ENCODE measurements at places on chromosomes 5 and 9.

- no peak for DNase-seq
Observed at GRCh38 chr9:3471883-3472282, 53.9 kb downstream of the RFX3 start.

DNA sequence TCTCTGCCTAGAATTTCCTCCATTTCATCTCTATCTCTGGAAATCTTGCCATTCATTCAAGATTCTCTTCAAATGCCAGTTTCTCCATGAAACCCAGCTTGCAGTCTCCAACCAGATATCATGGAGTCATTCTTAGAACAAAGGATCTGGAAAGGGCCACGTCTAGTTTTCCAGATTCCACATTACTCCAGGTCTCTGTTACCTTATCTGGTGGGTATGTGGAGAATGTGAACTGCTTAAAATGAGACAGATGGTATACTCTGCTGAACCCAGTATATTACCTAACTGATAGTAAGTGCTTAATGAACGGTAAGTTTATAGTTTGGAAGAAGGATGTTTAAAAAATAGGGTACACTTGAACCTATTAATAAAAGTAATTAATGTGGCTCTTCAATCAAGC lies 52.3 kb upstream of the ZSWIM6 start:
- DNase-seq = no peak

- DNase-seq = no peak
Observed at GRCh38 chr5:180253036-180253824, 38.7 kb downstream of the MAPK9 start.

- DNase-seq = no peak
Observed at GRCh38 chr5:107486489-107486888, 184.2 kb downstream of the EFNA5 start.

- no peak for DNase-seq
Observed at GRCh38 chr9:129773262-129774048, 20.6 kb upstream of the PTGES start.

DNA sequence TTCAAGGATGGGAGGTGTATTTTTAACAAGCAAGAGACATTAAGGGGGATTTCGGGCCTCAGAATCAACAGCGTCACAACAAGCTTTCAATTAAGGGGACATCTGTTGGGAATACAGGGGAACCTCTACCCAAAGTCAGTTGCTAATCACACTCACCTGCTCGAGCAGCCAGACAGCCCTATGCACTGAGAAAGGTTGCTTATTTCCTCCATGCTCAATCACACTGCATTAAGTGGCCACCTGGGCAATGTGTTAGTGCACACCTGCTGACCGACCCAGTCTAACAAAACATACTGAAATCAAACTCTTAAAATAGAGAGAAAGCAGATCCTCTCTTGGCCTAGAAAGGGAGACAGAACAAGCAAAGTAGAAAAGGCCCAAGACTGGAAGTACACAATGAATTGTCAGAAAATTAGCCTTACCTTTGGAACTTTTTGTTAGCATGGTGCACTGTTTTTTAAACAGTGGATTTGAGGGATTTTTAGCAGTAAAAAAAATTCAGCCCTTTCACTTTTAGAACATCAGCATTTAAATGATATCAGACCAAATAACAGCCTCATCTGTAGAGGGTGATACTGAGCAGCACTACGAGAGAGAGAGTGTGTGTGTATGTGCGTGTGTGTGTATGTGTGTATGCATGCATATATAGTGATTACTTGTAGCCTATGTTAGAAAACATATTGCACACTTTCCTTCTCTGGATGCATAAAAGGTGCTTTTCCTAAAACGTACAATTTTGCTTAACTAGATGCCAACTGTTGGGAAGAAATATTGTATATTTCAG lies 1118.6 kb upstream of the DMAC1 start:
- DNase-seq = no peak

- no peak for DNase-seq
Observed at GRCh38 chr5:59842999-59843398, 50.5 kb downstream of the PDE4D start.

DNA sequence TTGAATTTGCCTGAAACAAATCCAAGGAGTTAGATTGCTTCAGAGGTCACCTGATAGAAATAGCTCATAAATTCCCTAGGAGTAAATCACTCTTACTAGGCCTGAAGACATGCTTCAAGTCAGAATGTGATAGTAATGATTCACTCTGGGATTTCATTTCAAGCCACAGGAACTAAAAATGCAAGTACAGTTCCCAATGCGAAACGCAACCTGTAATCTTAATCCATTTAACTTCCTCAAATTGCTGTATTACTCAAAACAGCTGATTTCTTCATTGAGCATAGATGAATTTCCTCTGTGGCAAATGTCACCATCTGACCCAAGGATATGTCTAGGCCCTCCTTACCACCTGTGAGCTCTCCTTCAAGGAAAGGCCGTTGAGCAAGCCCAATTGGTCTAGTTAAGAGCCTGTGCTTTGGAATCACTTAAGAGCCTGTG lies 32.1 kb upstream of the IL6ST start:
- DNase-seq = no peak

- DNase-seq = no peak
Observed at GRCh38 chr5:95172659-95173058, 112.2 kb downstream of the MCTP1 start.

DNA sequence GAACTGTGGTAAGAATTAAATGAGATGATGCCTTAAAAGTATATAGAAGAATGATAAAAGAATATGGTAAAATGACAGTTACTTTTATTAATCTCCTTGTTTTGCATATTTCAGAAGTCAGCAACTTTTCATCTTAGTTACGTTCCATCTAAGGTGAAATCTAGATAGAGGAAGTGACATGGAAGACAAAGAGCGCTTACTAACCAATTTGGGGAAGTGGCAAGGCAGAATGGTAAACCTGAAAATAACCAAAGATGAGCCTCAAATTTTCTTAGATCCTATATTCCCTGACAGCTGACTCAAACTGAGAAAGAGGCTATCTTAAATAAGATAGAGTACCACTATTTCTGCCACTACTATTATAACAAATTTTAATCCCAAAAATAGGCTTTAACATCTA lies 52.5 kb downstream of the FGF10 start:
- DNase-seq = no peak

DNA sequence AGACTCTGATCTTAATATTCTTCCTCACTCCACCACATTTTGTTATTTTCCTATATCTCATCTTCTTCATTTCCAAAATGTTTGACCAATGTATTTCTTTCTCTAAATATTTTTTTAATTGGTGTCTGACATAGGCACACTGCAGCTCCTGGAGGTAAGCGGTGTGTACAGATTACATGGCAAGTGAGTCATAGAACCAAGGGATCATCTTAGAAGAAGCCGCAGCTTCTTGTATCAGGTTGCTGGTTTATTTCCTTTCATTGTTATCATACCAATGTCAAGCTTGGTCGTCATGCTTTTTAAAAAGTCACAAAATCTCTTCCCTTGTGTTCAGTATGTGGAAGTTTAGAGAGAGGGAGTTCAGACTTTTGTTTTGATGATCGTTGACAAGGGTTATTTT lies 526.1 kb upstream of the CDH18 start:
- no peak for DNase-seq

DNA sequence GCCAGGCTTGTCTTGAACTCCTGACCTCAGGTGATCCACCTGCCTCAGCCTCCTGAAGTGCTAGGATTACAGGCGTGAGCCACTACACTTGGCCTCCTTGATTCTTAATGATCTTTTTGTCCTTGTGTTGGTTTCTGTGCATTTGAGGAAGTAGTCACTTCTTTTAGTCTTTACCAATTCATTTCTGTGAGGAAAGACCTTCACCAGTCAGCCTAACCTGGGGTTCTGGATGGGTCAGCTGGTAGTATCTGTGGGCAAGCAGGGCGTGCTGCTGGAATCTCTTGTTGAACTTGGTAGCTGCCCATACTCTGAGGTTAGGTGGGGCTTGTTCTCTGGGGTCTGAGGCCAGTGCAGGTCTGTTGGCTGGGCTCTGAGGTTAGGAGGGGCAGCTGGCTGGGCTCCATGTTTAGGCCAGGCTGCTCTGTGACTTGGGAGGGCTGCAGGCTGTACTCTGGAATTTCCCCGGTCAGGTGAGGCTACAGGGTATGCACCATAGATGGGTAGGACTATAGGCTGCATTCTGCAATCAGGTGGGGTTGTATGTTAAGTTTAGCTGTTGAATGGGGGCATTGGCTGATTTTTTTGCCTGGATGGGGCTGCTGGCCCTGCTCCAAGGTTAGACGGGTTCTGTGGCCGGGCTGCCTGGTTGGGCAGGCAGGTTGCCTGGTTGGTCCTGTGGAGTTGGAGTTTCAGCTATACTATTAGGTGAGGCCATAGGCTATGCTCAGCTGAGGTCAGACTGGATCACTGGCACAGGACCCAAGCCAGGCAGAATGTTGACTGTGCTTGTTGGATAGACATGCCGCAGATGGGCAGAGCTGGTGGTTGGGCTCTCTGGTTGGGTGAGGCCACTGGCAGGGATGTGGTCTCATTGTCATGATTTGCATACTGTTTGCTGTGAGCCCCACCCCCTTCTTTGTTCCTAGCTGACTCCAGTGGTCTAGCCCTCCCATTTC lies 19.2 kb downstream of the UBAP1 start:
- no peak for DNase-seq

DNA sequence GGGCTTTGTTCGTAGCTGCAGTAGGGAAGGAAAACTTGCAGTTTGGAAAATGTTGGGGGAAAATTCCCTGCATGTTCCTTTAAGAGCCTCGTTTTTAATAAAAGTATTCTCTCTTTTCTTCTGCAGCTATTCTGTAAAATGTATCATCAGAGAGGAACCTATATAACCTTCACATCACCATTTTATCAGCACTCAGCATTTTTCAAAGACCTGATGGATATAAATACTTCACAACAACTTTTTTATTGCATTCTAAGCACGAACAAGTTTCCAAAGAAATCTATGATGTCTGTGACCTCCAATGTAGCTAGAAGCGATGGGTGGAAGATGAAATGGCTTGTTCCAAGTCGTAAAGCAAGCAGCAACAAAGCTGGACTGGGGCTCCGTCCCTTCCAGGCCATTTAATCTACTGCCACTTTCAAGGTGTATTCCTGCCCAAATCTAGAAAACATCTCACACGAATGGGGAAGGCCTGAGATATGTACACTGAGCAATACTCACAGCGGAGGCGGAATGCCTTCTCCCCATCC lies 84.0 kb downstream of the NSUN2 start:
- DNase-seq = peak; percentile 4

GRCh38 chr9:119662329-119662728 lies 293.1 kb upstream of the BRINP1 start:
- DNase-seq = no peak

- DNase-seq = no peak
Observed at GRCh38 chr5:107393851-107394250, 276.9 kb downstream of the EFNA5 start.

DNA sequence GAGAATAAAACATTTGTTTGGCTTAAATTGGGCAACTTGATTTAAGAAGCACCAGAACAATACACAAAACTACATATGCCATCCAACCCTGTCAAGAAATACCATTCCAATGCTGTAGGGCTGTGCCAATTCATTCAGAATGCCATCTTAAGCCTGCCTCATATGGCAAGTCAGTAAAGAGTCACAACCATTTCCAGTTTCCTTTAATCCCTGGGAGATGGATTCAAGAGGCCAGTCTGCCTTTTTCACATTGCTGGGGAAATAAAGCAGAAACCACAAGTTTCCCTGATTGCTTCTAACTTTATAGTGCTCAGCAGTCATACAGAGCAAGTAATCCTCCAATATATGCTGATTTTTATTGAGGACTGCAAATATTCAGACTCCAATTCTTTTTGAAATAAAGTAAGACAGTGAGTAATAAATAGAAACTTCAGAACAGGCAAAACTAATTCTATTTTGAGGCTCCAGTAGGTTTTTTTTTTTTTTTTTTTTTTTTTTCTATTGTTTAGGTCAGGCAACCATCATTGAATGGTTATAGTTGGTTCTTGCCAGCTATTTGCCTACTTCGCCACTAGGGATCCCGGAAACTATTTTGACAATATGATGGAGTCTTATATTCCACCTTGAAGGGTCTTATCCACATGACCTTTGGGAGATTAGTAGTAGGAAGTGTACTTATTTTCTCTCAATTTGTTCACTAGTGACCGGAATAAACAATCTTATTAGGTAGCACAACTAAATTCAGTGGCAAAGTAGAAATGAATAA lies 400.9 kb upstream of the MEF2C start:
- no peak for DNase-seq

DNA sequence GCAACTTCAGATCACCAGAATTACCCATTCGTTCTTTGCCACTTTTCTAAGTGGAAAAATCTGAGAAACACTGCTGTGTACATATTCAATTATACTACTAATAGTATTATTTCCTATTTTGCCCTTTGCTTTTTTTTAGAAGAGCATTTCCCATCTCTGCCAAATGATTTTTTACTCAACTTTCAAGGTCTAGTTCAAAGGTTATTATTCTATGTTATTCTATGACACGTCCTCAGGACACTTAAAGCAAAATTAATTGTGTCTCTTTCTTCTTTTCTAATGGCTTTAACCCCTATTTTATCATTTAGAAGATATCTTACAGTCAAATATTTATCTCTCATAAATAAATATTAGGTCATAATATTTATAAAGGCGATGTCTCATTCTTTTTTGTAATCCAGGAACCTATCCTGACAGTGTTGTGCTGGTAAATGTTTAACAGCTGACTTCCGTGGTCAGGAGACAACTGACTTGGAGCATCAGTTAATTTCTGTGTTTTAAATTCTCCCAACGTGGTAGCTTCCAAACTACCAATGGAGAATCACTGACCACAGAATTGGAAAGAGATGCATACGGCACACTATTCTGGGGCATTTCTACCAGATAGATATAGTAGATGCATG lies 375.2 kb downstream of the ARRDC3 start:
- no peak for DNase-seq

DNA sequence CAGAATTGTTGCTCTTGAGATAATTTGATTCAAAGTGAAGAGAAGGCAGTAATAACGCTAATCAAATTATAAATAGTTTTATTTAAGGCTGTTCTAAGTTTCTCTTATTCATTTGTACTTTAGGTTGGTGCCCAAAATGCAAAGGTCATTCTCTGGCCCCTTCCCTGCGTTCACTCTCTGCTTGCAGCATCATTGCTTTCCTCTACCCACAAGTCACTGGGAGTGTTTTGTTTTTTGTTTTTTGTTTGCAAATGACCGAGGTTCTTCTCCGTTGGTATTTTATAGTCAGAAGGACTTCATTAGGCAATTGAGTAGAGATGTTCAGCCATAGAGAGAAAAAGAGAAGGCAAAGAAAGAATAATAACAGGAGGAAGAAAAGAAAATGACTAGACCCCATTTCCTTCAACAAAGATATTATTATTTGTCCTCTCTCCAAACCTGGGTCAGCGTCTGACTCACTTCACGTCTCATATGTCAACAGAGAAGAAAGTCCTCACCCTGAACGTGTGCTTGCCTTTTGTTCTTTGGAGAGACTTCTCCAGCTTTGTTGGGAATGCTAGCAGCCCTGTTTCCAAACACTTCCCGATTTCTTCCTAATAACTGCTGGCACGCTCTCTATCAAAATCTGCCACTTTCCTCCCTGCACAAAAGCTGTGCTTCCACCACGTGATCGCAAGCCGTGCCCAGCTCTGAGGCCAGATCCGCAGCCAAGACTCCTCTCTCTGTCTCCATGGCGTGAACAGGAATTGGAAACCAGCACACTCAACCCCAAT lies 119.8 kb downstream of the EBF1 start:
- no peak for DNase-seq

DNA sequence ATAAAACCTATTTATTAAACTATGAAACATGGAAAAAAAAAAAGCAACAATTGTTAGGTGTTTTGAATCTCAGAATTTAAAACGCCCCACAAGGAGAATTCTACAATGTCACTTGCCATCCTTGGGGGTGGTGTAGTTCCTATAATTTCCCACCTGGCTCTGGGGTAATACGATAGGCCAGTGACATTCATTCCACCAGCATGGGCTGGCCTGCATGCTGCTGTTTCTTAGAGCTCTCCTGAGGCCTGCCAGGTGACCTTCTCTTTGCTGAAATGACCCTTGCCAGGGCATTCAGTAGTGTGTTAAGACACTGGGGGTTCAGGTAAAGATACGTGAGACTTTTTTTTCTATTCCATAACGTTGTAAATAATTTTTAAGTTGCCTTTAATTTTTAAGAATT lies 10.0 kb upstream of the ARHGEF28 start:
- DNase-seq = no peak
